Globus pallidus (tissue), 1 donor: ENCODE measurements at places on chromosomes 2 and 18.

GRCh38 chr2:84785950-84786349, 94.9 kb downstream of the TRABD2A start:
- no peak for DNase-seq

GRCh38 chr18:25434745-25435144, 82.8 kb upstream of the ZNF521 start:
- DNase-seq, result no peak

- no peak for DNase-seq
Measured at GRCh38 chr2:11716689-11717321, 29.6 kb upstream of the LPIN1 start.

DNA sequence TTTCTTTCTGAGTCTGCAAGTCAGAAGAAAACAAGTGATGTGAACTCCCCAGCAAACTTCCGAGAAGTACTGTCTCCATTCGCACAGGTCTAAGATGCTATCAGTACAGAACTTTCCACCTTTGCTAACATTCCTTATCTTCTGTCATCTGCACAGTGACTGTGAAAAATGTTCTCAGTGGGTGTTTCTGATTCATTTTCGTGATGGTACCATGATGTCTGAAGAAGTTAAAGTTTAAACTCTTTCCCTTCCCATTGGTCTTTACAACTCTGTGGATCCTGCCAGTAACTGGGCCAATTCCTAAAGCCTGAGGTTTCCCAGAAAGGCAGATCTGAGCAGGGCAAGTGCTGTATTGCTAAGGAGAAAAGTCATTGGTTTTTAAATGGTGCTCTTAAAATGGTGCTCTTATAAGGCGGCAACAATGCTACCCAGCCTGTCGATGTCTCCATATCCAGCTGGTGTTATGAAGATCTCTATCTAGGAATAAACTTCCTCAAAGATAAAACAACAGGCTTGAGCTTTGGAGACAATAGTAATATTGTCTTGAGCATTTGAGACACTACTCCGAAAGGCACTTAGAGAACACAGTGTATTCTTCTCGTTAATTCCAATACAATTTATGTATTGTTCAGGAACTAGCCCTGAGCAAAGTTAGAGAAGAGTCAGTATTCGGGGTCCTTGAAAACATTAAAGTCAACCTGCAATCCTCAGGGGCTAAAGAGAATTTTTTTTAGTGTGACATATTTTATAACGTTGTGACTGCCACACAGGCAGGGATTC, 232.3 kb downstream of the OSR1 start:
- DNase-seq, result no peak

GRCh38 chr2:157056200-157056676, 201.3 kb upstream of the GALNT5 start:
- DNase-seq, result no peak

GRCh38 chr2:235710933-235711332, 217.1 kb downstream of the AGAP1 start:
- no peak for DNase-seq

DNA sequence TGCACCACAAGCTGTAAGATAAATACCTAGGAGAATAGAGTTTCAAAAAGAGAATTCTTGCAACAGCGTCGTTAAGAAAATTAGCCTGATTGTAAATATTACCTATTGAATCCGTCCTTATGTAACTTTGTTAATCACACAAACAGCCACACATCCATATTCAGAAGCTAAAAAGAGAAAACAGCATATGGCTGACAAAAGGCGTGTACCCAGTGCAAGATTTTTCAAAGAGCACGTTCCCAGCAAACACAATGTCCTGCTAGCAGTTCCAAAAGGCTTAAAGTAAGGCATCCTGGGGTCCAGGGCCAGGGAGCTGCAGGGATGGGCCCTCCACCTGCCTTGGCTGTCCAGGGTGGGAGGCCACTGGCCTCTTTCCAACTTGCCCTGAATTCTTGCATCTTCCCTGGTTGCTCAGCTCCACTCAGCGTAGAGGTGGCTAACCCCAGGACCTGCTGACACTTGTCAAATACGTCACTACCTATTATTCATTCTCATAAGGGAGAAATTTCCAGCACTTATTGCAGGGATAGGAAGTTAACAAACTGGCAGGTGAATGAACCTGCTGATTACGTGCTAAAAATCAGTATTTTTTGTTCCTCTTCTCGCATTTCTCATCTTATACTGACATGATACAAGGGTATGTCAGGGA, 102.1 kb upstream of the NEDD4L start:
- DNase-seq, result no peak

GRCh38 chr18:21735452-21736015, 5.1 kb upstream of the MIB1 start:
- no peak for DNase-seq

- no peak for DNase-seq
Measured at GRCh38 chr2:64803776-64804175, 150.1 kb upstream of the SERTAD2 start.

GRCh38 chr2:201233192-201233811, 27.0 kb upstream of the CASP8 start:
- DNase-seq, result peak; percentile 28

- no peak for DNase-seq
Measured at GRCh38 chr2:98487806-98488189, 43.1 kb downstream of the INPP4A start.

GRCh38 chr2:45782986-45783385, 131.5 kb downstream of the PRKCE start:
- DNase-seq, result peak; percentile 80
